ENCODE measurements at places on chromosomes 3 and 15. TPM values are rescaled to one million over a fixed set of nuclear protein-coding genes. Genes with fewer than 3 reads are reported as not detected.
A peak's percentile ranks its signal among the peaks of the same experiment; 100 is the strongest.

Gene COX17
- 49.7 TPM for total RNA-seq

GRCh38 chr3:89787485-89787884, 680.1 kb downstream of the EPHA3 start:
- H3K27me3 ChIP-seq: no peaks in the 10 kb centered on the region
- peaks cover 11% of the 10 kb centered on the region for H3K4me1 ChIP-seq
- DNase-seq: no peak
- H3K4me3 ChIP-seq: no peak overlapping the region

DNA sequence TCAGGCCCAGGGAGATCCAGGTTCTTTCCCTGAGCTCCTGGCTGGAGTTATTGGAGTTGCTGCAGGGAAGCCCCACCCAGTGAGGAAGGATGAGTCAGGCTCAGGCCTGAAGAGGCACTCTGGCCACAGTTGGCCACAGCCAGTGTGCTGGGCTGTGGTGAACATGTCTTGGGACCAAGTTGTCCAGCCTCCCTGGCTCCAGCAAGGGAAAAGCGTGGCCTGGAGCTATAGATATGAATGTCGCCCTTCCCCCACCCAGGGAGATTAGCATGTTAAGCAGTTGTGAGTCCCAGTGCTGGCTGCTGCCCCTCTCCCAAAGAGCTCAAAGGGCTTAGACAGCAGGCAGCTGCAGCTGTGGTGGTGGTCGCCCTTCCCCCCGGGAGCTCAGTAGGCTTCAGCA, 963.2 kb downstream of the ROBO2 start:
- H3K36me3 ChIP-seq: peaks cover 2% of the 10 kb centered on the region
- no peak overlapping the region for H3K27ac ChIP-seq
- H3K4me1 ChIP-seq: no peaks in the 10 kb centered on the region
- H3K4me3 ChIP-seq: no peak overlapping the region

DNA sequence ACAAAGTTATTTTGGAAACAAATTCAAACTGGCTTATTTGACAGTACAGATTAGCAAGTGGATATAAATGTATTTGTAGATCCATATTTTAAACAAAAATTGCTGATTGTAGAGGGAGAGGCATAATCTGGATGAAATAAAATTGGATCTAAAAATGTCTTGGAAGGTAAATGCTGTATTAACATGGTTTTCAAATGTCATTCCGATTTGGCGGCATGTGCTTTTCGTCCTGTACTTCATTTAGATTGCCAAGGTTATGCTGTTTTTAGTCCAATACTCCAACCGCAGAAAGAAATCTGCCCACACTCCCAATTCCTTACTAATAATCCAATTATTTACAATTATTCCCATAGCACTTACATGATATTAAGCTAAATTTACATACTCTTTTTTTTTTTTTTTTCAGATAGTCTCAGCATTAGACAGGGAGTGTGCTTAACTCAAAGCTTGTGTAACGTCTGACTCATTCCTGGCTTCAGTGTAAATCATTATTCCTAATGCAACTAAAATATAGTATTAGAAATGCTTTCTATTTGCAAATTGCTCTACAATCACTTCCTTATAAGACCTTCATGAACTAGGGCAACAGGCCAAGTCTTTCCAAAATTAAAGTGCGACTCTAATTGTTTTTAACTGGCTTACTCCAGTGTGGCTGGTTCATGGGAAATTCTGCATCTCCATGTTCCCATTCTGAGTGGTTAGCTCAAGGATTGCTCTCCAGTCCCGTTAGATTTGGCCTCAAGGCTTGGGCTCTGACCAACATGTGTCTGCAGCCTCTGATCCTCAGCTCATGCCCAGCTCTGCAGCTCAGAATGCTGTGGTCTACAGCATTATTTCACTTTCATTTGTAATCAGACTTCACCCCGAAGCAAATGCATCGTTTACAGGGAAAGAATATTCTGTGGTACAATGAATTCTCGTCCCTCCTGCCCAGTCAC, 103.9 kb downstream of the FBN1 start:
- no peaks in the 10 kb centered on the region for H3K27me3 ChIP-seq
- H3K36me3 ChIP-seq: no peaks in the 10 kb centered on the region
- no peak overlapping the region for H3K27ac ChIP-seq
- no peak for DNase-seq

DNA sequence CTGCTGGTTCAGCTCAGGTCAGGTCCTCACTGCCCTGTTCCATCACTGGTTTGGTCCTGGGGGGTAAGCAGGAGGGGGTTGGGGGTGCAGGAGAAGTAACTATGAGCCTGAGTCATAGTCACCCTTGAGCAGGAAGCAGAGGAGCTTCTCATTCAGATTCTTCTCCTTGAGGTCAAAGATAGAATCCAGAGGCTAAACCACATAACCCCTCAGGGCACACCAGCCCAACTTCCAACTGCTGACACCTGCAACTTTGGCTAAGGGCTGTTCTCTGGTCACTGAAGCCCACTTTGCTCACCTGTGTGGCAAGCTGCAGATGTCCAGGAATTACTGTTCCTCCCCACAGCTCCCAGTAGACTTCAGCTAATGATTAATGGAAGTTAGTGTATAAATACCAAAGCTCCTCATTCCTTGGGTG, 48.8 kb upstream of the LRRFIP2 start:
- H3K4me1 ChIP-seq: no peaks in the 10 kb centered on the region
- no peaks in the 10 kb centered on the region for H3K36me3 ChIP-seq
- no peak overlapping the region for H3K27ac ChIP-seq
- H3K27me3 ChIP-seq: no peaks in the 10 kb centered on the region
- H3K4me3 ChIP-seq: no peak overlapping the region
- DNase-seq: no peak

DNA sequence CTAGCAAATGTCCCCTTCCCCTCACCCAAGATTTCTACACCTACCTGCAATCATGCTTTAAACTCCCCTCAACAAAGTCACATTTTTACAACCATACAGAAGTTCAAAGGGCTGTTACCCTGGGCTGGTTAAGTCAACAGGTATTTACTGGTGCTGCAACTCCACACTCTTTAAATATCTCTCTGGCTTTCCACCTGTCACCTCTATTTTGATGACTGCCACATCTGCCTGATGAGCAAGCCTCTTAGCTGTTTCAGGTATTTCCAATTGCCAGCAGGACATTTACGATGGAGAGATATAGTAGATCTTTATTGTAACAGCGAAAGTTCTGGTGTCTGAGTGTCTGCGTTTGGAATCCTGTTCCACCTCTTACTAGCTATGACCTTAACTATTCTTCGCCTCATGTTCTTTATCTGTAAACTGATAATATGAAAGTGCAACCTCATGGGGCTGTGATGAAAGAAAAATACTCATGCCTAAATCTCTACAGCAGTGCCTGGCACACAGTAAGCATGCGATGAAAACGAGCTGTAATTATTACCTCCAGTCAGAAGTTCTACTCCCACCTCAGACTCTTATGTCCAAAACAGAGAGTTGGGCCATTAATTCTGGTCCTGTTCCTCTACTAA, 44.2 kb upstream of the TPM1 start:
- H3K27ac ChIP-seq: 0 out of 2 replicates have a peak overlapping the region, but pooled peaks have one; percentile 22
- H3K4me3 ChIP-seq: no peak overlapping the region
- H3K4me1 ChIP-seq: peaks cover 6% of the 10 kb centered on the region
- H3K27me3 ChIP-seq: no peaks in the 10 kb centered on the region
- H3K36me3 ChIP-seq: no peaks in the 10 kb centered on the region
- no peak for DNase-seq

GRCh38 chr3:30496066-30496966, 110.1 kb upstream of the TGFBR2 start:
- peaks cover 30% of the 10 kb centered on the region for H3K4me1 ChIP-seq
- no peak overlapping the region for H3K27ac ChIP-seq
- H3K4me3 ChIP-seq: no peak overlapping the region
- no peaks in the 10 kb centered on the region for H3K27me3 ChIP-seq
- H3K36me3 ChIP-seq: no peaks in the 10 kb centered on the region
- DNase-seq: no peak

- H3K4me1 ChIP-seq: peaks cover 5% of the 10 kb centered on the region
- H3K27ac ChIP-seq: no peak overlapping the region
- no peak overlapping the region for H3K4me3 ChIP-seq
- H3K27me3 ChIP-seq: peaks cover 7% of the 10 kb centered on the region
- DNase-seq: no peak
Observed at GRCh38 chr15:99955532-99955931, 222.3 kb upstream of the LYSMD4 start.

GRCh38 chr3:42501681-42502428, 588 bp upstream of the VIPR1 start:
- no peaks in the 10 kb centered on the region for H3K36me3 ChIP-seq
- H3K27me3 ChIP-seq: peaks cover 68% of the 10 kb centered on the region
- H3K27ac ChIP-seq: no peak overlapping the region
- peak; percentile 53 for DNase-seq
- peak overlapping the region; percentile 88 for H3K4me3 ChIP-seq

GRCh38 chr3:167978071-167978470, 117.7 kb downstream of the GOLIM4 start:
- H3K4me1 ChIP-seq: no peaks in the 10 kb centered on the region
- H3K27ac ChIP-seq: no peak overlapping the region
- no peaks in the 10 kb centered on the region for H3K36me3 ChIP-seq
- no peak overlapping the region for H3K4me3 ChIP-seq

DNA sequence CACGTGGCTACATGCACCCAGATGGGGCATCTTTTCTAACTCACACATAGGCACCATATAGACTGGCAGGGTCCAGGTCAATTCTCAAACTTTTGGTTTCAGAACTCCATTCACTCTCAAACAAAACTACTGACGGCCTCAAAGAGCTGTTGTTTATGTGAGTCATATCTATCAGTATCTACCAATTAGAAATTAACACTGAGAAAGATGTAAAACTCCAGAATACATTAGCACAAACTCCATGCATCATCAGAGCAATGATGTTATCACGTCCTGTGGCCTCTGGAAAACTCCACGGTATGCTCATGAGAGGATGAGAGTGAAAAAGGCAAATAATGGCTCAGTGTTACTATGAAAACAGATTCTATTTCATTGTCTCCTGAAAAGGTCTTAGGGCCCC, 116.1 kb downstream of the NTRK3 start:
- no peak overlapping the region for H3K4me3 ChIP-seq
- H3K27me3 ChIP-seq: no peaks in the 10 kb centered on the region
- DNase-seq: no peak
- peaks cover 6% of the 10 kb centered on the region for H3K4me1 ChIP-seq
- H3K27ac ChIP-seq: no peak overlapping the region
- peaks cover 13% of the 10 kb centered on the region for H3K36me3 ChIP-seq

DNA sequence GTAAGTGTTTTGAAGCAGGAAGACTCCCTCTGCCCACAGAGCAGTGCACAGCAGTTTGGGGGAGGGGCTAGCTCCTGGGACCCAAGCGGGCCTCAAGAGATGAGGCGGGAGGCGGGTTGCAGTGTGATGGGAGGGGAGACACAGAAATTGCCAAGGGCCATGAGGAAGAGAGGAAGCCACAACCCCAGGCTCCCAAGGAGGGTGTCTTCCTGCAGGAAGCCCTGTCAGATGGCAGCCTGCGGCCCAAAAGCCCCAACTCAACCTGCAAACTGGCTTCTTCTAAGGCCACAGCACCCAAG, 7.3 kb upstream of the ISLR2 start:
- no peak overlapping the region for H3K27ac ChIP-seq
- no peak overlapping the region for H3K4me3 ChIP-seq
- peaks cover 55% of the 10 kb centered on the region for H3K4me1 ChIP-seq
- peaks cover 4% of the 10 kb centered on the region for H3K36me3 ChIP-seq

- peaks cover 26% of the 10 kb centered on the region for H3K27me3 ChIP-seq
- H3K4me1 ChIP-seq: peaks cover 26% of the 10 kb centered on the region
- H3K36me3 ChIP-seq: no peaks in the 10 kb centered on the region
Observed at GRCh38 chr3:9957214-9957613, 5.0 kb upstream of the PRRT3 start.

- H3K27me3 ChIP-seq: no peaks in the 10 kb centered on the region
- peaks cover 15% of the 10 kb centered on the region for H3K4me1 ChIP-seq
Observed at GRCh38 chr3:8895829-8896228, 67.4 kb downstream of the RAD18 start.

Measured in WTC11 (cell line).